Tibial nerve (tissue), 4 donors: ENCODE measurements at places on chromosomes 1 and 21. TPM values are rescaled to one million over a fixed set of nuclear protein-coding genes. Genes with fewer than 3 reads are reported as not detected.

The IARS2 gene
- total RNA-seq = 51.1 TPM

The GPR52 gene
- 5.0 TPM for total RNA-seq

The GSTM4 gene
- total RNA-seq = 16.3 TPM

The TPR gene
- total RNA-seq = 76.3 TPM

The LRRC53 gene
- not detected for total RNA-seq

The GUCA2A gene
- total RNA-seq = not detected

The KLF17 gene
- total RNA-seq = not detected

The LCE7A gene
- not detected for total RNA-seq

The TLR5 gene
- total RNA-seq = 3.7 TPM

The CFHR1 gene
- not detected for total RNA-seq

The C1orf232 gene
- total RNA-seq = not detected
